ENCODE measurements at places on chromosomes 13 and 19.

GRCh38 chr19:35628565-35629331 is at the start of gene RBM42:
Gene RBM42 (plus strand): TSS chr19:35629036. CDS start chr19:35629154, 118 bp downstream.
- peak; percentile 99 for DNase-seq

GRCh38 chr19:3698386-3698950 is 1.8 kb downstream of the PIP5K1C start:
- DNase-seq = no peak

DNA sequence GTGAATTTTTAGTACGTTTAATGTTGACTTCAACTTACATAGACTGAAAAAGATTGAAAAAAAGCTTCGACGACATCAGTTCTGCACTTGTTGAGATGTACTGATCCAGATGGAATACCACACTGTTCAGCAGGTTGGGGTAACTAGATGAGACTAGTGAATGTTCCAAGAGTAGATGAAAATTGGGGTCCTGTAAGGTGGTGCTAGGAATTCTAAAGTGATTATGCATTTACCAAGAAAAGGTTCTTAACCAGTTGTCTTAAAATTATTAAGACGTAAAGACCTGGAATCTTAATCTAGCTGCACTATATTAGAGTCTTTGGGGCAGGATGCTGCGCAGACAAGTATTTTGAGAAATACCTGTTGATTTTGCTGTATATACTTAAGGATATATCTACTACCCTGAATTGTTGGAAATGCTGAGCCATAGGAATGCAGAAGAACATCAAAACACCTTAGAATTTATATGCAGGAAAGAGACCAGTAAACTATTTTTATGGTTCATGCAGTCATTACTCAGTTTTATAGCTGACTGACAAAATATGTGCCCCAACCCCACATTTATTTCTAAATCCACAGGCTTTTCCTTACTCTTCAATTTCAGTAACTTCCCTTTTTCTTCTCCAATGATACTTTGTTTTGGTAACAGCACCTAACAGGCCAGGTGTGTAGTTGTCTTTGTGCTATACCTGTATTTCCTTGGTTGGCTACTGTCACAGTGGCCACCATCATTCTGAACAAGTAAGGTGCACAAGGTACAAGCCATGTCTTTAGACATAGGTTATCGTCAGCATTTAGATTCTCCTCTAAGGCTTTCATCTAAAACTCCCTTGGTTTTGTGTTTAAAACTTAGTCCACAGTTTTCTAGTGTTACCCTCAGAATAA is 8.6 kb downstream of the MIR17HG start:
- DNase-seq = no peak

DNA sequence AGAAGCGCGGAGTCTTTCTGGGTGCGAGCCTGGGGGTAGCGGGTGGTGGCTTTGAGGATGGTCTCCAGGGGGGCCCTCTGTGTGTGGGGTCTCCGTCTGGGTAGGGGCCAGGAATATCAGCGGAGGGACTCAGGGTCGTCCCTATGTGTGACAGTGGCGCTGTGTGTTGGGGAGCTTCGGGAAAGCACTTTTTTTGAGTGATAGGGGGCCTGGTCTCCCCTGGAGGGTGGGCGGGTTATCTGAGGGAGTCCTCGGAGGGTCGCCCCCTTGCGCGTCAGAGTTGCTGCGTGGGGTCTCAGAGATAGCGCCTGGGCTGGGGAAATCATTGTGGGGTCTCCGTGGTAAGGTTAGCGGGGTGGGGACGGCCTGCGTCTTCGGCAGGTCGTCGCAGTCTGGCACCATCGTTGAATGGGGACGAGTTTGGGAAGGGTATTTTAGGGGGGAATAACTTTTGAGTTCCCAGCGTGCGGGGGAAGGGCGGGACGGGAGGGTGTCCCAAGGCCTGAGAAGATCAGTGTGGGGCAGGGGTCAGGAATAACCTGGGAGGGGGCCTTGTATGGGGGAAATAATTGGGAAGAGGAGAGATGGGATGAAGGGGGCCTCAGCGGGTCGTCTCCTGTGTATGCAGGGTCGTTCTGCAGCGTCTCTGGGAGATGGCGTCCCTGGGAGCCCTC is 857 bp downstream of the IER2 start:
- no peak for DNase-seq

DNA sequence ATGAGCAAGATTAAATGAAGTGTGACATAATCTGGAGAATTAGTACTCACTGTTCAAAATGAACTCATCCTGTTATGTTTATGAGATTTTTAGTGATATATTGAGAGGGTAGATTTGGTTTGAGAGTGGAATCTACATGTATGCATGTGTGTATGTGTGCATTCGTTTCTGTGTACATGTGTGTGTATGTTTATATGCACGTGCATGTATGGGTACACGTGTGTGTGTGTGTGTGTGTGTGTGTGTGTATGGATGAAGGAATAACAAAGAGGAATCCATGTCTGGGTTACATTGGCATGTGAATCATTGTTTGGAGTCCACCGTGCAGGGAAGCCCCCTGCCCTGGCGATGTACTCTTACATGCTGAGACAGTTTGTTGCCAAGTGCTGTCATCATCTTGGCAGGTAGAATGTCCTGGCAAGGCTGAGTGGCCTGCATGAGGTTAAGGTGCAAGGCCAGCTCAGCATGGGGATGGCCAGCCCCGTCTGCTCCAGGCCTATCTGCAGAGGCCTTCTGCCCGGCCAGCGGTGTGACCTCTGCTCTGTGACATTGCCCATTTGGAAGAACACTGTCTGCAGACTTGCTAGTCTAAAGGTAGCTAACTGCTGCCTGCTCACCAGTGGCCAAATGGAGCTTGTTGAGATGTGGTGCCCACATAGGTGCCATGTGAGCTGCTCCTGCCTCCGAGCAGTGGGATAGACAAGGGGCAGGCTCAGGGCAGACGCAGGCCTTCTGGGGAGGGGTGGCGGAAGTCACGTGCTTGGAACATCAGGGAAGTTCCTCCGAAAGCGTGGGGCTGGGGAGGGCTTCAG is 222.3 kb downstream of the TEX29 start:
- DNase-seq = no peak

GRCh38 chr19:24033301-24033962 is 53.6 kb upstream of the ZNF254 start:
- DNase-seq = peak; percentile 94

- no peak for DNase-seq
Measured at GRCh38 chr13:102227741-102228140, 174.1 kb downstream of the FGF14 start.

DNA sequence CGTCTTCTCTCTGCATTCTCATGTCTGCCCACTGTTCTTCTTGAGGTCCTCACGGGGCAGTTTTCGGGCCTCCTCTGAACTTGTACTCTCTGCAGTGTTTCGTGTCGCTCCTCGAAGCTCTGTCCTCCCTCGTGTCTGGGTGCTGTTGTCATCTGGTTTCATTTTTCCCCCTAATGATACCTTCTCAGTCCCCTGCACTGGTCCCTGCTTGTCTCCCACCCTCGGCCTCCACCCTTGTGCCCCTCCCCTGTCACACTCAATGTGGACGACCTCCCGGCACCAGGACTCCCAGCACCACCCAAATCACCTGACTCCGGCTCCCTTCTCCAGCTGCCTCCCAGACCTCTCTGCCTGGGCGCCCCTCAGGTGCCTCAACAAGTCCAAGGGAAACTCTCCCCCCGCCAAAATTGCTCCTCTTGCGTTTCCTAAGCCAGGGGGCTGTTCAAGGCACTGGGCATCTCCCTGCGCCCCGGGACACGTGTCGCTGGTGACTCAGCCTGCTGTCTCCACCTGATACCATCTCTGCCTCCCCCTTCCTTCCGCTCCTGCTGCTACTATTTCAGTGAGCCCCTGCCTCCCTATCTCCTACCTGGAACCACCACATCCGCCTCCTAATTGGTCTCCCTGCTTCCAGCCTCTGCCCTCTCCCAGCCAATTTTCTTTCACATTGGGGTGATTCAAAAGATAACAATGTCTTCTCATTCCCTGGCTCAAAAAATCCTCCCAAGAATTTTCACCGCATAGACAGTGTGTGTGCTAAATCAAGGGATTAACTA is 49.5 kb downstream of the RFX2 start:
- DNase-seq = peak; percentile 56

- no peak for DNase-seq
Measured at GRCh38 chr13:114313061-114313860, 1.0 kb upstream of the CHAMP1 start.

- no peak for DNase-seq
Measured at GRCh38 chr19:29760752-29761502, 45.9 kb upstream of the C19orf12 start.

DNA sequence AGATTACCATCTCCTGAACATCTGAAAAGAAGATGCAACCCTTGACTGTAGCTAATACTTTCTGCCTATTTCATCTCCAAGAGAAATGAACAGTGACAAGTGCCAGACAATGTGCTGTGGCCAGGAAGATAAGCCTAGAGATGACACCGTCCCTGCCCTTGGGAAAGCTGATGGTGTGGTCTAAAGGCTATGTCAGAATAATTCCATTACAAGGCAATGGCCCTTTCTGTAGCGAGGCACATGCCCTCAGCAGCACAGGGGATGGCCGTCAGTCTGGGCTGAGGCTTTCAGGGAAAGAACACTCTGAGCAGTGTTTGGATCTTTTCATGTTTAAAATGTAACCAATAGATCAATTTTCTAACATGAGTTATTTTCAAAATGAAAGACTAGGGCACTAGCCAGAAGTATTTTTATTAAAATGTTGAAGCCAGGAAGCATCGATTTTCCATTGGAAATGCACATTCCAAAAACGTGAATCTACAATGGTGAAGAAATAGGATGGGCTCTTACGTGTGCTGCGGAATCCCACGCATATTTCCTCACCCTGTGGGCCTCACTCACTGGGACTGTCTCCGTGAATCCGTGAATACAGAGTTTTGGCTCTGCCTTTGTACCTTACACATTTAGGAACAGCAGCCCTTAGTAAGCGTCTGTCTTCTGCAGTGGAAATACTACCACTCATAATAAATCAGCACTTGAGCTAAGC is 22.0 kb downstream of the COL4A1 start:
- no peak for DNase-seq

GRCh38 chr19:48726556-48726955 is 7.0 kb upstream of the MAMSTR start:
- DNase-seq = no peak

GRCh38 chr19:34075661-34076091 is 96.6 kb upstream of the LSM14A start:
- DNase-seq = no peak

DNA sequence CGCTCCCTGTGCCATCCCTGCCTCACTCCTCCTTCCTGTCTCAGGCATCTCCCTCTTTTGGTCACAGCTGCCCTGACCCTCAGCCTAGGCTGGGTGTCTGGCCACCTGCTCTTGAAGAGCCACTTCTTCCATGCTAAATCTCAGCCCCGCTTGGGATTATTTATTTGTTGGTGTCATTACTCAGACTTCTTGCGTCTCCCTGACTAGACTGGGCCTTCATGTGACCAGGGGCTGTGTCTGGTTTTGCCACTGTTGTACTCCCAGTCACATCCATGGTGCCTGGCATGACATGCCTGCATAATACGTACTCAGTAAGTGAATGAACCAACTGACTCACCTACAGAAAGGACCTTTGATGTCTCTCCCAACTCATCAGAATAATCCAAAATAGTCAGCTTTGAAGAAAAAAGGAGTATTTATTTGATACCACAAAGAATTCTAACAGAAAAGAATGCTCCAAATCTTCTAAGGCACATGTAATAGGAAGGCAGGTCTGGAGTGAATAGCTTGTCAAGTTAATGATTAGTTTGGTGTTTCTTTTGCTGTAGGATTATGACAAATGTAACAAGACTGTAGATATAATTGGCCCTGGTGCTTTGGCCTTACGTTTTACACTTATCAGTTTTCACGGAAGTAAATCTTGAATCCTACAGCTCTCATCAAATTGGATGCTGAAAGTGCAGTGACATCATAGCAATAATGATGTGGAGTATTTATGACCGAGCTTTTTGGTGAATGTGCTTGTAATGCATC is 84.0 kb downstream of the ALOX5AP start:
- DNase-seq = no peak

GRCh38 chr13:43583321-43583720 is 203.5 kb downstream of the ENOX1 start:
- no peak for DNase-seq

GRCh38 chr19:40585241-40585981 is 8.7 kb downstream of the SHKBP1 start:
- DNase-seq = peak; percentile 60

- DNase-seq = no peak
Measured at GRCh38 chr13:81319351-81319750, 978.4 kb upstream of the SPRY2 start.

DNA sequence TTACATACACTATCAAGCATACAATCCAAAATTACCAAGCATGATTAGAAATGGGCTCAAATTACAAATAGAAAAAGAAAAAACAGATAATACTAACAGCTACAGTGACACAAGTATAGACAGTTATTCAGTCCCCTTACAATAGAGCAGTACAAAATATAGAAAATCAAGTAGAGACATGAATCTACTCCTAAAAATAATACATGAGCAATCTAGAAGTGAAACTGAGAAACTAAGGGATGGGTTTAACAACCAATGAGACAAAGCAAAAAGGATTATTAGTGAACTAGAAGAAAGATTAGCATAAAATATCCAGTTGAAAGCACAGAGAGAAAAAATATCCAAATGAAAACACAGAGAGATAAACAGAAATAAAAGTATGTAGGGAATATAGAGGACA is 426.7 kb downstream of the TBC1D4 start:
- no peak for DNase-seq

DNA sequence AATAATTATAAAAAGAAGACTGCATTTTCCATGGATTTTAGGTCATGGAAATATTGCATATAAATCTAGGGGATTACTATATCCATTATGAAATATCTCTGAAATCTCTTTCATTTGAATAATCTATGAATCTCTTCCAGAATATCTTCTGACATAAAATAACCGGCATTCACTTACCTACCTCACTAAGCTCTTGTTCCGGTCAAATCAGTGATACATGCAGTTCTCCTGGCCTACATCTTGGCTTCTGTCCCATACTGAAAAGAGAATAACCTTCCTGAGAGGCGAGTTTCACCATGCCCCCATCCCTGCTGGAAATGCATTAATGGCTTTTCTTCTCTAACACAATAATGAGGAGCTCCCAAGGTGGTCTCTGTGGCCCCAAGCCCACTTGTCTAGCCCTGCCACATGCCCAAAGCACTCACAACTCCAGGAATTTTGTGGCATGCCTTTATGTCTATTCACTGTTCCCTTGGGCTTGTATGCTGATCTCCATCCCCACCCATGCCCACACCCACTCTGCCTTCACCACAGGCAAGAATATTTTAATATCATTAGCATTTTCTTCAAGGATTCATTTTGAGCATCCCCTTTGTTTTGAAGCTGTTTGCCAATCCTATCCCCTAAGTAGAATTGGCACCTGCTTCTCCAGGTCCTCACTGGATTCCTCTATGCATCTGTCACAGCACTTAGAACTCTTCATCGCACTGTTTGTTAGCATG is 401.6 kb downstream of the COG6 start:
- no peak for DNase-seq

DNA sequence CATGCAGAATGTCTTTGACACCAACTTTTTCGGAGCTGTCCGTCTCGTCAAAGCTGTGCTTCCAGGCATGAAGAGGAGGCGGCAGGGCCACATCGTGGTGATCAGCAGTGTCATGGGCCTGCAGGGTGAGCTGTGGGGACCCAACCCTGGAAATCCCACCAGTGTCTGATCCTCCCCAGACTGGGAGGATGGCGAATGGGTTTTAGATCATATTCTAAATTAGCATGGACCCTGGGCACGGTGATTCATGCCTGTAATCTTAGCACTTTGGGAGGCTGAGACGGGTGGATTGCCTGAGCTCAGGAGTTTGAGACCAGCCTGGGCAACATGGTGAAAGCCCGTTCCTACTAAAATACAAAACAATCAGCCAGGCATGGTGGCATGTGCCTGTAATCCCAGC is 5.5 kb downstream of the RDH8 start:
- DNase-seq = no peak

GRCh38 chr13:110329258-110329657 is 22.2 kb downstream of the COL4A2 start:
- peak; percentile 51 for DNase-seq

- DNase-seq = no peak
Measured at GRCh38 chr19:7482584-7483439, 6.0 kb downstream of the PEX11G start.

Measured in astrocyte of the spinal cord (primary cell).